ENCODE measurements at places on chromosomes 16 and 17.

GRCh38 chr16:4940719-4941118, 3.8 kb upstream of the PPL start:
- DNase-seq: no peak

- DNase-seq: no peak
These were observed 694.4 kb downstream of the MAF start for GRCh38 chr16:78906135-78906534.

DNA sequence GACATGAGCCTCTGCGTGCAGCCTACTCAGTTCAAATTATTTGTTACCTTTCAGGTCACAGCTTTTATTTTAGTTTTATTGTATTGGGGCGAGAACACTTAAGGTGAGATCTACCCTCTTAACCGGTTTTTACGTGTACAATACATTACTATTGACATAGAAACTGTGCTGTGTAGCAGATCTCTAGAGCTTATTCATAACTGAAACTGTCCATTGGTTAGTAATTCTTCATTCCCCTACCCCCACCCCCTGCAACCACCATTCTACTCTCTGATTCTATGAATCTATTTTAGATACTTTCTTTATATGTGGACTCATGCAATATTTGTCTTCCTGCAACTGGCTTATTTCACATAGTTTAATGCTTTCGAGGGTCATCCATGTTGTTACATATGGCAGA, 43.5 kb downstream of the KNOP1 start:
- DNase-seq: no peak

DNA sequence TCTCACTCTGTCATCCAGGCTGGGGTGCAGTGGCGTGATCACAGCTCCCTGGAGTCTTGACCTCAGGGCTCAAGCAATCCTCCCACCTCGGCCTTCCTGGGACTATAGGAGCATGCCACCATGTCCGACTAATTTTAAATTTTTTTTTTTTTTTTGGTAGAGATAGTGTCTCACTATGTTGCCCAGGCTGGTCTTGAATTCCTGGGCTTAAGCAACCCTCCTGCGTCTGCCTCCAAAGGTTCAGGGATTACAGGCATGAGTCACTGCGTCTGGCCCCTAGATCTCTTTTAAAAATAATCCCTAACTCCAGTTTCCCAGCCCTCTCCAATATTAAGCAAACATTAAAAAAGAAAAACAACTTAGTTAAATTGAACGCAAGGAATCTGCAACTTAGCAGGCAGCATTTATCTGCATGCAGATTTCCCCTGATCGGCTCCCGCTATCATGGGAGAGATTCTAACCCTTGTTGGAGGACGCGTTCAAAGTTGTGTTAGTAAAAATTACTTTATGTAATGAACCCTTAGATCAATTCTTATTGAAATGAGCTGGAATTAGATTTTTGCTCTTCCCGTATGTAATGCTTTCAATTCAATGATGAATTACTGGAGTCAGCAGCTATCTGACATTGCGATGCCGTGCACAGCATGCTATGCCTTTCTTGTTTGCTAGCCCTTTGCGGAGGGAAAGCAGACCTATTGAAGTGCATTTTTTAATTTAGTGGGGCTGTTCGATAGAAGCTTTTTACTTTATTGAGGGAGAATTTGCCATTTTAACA, 171.7 kb downstream of the HAPSTR1 start:
- no peak for DNase-seq

GRCh38 chr17:4998027-4998731, 429 bp downstream of the KIF1C start:
- no peak for DNase-seq

DNA sequence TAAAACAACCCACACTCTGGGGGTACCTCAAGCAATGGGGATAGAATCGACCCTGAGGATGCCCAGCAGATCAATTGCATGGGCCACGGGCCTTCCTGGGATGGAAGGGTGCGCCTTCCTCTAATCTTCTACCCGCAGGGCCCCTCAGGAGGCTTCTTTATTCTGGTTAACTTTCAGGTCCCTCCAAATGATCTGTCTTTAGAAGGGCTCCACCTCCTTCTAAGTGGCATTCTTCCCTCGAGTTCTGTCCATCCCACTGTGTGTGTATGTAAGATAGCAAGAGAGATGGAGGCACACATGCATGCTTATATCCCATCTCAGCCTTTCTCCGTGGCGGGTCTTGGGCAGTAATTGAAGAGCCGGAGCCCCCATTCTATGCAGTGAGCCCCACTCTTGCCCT, 125.7 kb downstream of the MRM1 start:
- DNase-seq: no peak

GRCh38 chr17:8629371-8630226, 926 bp downstream of the MYH10 start:
- DNase-seq: no peak

DNA sequence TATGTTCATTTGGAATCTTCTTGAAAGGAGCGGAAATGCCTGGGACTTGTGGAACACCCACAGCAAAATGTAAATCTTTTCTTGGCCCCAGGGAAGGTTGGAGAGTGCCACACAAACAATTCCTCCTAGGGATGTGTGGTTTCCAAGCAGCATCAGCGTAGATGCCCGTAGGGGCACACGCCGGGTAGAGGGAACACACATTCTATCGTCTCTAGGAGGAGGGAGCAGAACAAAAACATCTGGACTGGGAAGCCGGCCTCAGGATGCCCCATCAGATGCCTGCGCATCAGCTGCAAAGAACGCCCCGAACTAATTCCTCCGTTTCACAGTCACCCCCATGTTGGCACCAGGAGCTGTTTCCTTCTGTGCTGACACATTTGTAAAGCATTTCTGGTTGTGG, 357.9 kb upstream of the ZFHX3 start:
- DNase-seq: peak; percentile 35

DNA sequence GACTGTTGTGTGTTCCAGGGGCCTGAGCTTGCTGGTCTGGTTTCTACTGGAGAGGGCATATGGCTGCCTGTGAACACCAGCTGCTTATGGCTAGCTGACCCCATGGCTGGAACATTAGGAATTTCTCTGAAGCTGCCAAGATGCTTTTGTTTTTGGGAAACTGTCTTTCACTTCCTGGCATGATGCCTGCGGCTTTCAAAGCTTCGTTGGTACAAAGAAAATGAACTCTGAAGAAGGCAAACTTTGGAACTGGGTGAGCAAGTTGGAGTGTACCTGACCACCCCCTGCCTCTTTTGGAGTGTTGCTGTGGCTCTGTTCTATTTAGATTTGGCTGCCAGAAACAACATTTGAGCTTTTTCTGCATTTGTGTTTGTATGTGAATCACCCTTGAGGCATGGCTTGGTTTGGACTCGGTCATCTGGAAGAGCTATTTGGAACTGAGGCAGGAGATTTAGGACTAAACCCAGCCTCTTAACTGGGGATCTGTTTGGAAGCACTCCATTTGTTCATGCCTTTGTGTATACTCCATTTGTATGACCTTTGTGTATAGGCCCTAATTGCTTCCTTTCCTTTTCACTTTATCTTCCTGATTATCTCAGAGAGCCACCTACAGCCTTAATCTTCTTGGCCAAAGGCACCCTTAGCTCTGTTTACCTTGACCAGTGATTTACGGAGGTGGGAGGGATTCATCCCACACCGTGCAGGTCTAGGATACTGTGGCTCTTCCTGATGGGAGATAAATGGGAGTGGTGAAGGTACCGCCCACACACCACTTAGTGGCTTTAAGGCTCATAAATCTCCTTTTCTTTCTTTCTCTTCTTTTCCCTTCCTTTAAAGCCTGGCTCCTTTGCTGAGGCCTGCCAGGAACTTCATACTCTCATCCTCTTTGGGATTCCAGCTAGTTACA, 7.3 kb upstream of the CPHXL start:
- DNase-seq: peak; percentile 41

DNA sequence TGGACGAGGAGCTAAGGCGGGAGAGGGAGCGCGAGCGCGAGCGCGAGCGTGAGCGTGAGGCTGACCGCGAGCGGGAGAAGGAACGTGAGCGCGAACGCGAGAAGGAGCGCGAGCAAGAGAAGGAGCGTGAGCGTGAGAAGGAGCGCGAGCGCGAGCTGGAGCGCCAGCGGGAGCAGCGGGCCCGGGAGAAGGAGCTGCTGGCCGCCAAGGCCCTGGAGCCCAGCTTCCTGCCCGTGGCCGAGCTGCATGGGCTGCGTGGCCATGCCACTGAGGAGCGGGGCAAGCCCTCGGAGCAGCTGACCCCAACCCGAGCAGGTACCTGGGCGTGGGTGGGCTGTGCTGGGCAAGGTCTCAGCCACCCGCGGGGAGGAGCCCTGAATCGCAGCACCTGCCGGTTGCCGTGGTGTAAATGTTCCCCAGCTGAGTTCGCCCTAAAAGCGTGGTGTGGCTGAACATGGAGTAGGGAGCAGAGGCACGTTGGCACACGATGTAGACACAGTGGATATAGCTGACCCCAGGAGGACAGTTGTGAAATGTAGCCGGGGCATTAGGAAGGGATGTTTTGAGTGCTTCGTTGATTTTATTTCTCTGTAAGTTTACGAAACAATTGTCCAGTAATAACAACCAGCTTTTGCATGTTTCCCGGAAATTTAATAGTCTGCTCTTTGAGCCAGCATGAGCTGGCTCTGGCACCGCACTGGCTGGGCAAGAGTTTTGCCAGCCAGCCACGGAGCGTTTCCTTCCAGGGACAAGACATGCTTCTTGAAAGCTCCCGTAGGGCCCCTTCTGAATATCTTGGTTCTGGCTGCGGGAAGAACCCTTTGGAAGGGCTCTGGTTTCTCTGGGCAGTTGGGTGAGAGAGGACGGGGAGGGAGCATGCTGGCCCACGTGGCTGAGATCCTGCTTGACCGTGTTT, 32.1 kb downstream of the GINS2 start:
- no peak for DNase-seq

DNA sequence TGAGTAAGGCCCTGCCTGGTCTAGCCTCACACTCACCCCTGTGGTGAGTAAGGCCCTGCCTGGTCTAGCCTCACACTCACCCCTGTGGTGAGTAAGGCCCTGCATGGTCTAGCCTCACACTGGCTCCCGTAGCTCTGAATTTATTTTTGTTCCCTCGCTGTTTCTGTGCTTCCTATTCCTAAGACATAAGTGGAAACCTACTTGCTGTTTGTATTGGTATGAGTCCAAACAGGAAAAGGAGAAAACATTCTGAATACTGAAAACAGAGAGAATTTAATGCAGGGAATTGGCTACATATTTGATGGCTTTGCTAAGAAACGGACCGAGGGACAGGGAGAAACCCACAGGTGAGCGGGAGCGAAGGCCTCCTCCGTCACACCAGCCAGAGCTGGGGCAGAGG, 267.8 kb downstream of the FOXL1 start:
- no peak for DNase-seq

DNA sequence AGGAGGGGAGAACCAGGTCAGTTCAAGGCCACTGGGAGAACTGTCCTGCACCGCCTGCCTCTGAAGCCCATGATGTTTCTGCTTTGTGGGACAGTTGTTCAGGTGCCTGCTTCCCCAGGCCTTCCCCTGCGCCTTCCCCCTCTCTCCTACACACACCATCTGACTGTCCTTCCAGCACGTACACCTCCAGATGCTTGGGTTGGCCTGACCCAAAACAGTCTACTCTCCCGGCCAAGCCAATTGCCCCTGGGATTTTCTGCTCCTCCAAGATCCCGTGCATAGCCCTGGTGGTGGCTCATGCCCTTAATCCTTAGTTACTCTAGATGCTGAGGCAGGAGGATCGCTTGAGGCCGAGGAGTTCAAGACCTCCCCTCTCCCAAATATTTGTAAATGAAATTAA, 684 bp upstream of the RSAD1 start:
- DNase-seq: no peak

GRCh38 chr16:26667307-26667706, 399.4 kb upstream of the C16orf82 start:
- no peak for DNase-seq

DNA sequence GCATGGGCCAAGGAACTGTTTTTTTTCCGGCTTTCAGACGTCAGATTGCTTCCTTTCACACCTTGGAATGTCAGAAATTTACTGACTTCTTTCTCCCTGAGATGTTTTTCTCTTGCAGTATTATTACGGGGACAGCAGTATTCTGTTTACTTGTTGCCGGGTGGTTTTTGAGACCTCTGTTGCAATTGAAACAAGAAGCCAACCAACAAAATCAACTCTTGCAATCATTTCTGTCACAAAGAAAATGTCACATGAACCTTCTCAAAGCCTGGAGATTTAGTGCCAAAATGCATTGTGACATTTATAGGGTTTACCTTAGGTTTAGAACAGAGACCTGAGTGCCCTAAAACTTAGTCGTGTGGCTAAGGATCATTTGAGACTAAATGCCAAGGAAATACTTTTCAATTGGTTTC, 174.3 kb downstream of the MAP2K6 start:
- DNase-seq: no peak

- DNase-seq: no peak
These were observed 60.4 kb downstream of the HS3ST2 start for GRCh38 chr16:22874394-22874793.

- no peak for DNase-seq
These were observed 20.6 kb upstream of the PRKAR1A start for GRCh38 chr17:68491381-68492231.

DNA sequence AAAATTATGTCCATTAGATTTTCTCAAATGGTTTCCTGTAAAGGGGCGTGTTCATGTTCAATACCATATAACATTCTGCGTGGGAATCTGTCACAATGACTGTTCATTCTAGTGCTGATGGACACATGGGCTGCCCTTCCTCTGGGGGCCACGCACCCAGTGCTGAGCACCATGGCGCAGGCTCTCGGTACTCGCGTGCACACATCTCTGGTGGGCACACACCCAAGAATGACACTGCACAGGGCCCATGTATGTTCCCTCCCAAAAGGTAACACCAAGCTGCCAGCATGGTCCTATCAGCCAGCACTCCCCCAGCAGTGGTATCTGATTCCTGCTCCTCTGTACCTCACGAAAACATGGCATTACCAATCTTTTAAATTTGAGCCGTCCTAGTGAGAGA, 13.7 kb downstream of the B9D1 start:
- DNase-seq: no peak

GRCh38 chr17:40633871-40634270, 13.7 kb downstream of the SMARCE1 start:
- no peak for DNase-seq

All from fibroblast of skin of abdomen (primary cell).